ENCODE measurements at places on chromosomes 1 and 21. TPM values are rescaled to one million over a fixed set of nuclear protein-coding genes. Genes with fewer than 3 reads are reported as not detected.

C1QA gene
- total RNA-seq: 980 TPM

PLPP3 gene
- total RNA-seq: 70.4 TPM

PLA2G5 gene
- 0.34 TPM for total RNA-seq

DNA sequence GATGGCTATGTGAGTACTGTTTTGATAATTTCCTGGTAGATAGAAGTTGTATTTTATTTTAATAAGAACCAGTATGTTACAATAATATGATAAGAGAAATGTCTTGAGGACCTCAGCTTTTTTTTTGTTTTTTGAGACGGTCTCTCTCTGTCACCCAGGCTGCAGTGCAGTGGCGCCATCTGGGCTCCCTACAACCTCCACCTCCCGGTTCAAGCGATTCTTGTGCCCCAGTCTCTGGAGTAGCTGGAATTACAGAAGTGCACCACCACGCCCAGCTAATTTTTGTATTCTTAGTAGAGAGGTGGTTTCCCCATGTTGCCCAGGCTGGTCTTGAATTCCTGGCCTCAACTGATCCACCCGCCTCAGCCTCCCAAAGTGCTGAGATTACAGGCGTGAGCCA lies 968.1 kb upstream of the ADGRL4 start:
- DNase-seq: no peak

GRCh38 chr1:230698130-230698529 lies 15.8 kb downstream of the AGT start:
- DNase-seq: no peak

GRCh38 chr1:25890239-25891034 lies 14.9 kb upstream of the PAQR7 start:
- peak; percentile 6 for DNase-seq

DNA sequence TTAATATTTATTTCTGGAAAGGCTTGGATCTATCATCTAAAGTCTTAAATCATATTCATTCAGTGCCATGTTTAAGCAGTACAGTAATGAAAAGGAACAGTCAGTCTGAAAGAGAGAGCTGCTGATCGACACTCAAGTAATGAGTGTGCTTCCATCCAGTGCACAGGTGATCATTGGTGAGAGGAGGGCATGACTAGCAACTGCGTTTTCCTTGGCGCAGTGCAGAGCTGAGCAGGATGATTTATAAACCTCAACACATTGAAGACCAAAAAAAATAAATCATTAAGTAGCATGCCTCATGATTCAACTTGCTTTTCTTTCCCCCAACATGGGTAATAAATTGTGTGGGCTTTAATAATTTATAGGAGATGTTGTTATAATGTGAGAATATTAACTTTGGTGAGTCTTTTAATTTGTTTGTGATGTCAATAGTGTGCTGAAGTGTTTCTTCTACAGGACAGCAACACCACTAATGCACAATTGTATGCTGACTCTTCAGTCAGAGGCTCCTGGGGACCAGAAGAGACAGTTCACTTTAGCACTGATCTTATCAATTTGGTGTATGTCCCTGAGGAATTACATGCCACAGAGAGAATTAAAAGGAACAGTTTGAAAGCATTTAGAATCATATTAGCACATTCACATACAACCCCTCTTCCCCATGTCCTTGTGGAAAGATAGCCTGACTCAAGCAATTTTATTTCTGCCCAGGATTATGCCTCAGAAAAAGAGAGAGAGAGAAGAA lies 199.7 kb upstream of the ADGRL2 start:
- no peak for DNase-seq

DNA sequence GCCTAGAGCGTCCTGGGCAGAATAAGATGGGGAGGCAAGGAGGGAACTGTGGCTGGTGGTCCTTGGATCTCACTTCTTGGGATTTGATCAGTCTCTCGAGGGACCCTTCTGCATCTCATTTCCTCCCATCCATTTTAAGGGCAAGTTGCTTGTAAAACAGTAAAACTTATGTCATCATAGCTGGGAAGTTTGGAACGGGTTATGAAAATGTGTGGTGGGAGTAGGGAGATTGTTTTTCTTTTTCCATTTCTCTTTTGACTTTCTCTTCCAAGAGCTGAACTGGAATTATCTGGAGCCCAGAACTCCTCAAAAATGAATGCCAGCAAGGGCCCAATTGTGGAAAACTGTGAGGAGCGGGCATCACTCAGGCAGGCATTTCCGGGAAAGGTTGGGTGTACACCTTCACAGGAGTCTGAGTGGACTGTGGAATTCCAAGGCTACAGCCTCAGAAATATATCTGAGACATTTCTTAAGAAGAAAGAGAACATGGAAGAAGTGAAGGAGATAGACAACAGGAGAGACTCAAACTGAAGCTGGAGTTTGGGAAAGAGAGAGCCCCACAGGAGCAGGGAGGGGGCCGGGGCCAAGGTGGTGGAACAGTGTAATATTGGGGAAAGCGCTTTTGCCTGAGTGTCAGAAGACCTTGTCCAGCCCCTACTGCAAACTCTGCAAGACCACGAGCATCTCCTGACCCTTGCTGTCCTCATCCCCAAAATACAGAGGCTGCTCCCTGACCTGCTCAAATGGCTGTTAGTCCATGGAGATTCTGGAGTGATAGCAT lies 185.1 kb downstream of the FOXD2 start:
- no peak for DNase-seq

DNA sequence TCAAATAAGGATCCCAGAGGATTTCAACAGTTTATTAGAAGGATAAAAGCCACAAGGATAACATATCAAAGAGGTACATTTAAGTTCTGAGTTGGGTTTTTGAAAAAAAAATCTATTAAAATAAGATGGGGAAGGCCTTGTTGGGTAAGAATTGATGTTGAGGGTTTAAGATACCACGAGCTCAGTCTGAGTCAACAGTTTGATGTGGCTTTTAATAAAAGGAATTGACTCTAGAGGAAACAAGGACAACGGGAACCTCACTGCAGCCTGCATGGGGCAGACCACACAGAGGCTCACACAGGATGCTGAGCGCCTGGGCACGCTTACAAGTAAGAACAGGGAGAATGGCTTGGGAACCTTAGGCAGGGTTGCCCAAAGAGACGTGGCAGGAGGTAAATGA lies 107.5 kb downstream of the TIAM1 start:
- DNase-seq: no peak

- DNase-seq: peak; percentile 72
Measured at GRCh38 chr1:103525114-103525606, 339 bp upstream of the RNPC3 start.

- no peak for DNase-seq
Measured at GRCh38 chr1:159084867-159085266, 8.3 kb upstream of the AIM2 start.

Data from spleen (tissue), 13 donors.